NCI-H1417 (cell line): ENCODE measurements at places on chromosomes 4 and X.

GRCh38 chrX:101410461-101410860 lies 2.4 kb downstream of the HNRNPH2 start:
- DNase-seq: no peak

DNA sequence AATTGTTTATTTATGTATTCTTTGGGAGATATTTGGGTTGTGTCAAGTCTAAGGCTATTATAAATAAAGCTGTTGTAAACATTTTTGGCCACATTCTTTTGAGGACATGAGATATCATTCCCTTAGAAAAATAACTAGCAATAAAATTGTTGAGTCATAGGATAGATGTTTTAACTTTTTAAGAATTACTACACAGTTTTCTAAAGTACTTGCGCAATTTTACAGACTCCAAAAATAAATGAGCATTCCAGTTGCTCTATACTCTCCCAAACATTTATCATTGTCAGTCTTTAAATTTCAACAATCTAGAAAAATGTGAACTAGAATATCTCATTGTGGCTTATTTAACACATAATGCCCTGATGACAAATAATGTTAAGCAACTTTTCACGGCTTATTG lies 189.1 kb upstream of the ADGRL3 start:
- no peak for DNase-seq

- no peak for DNase-seq
Measured at GRCh38 chrX:143058120-143058519, 32.4 kb downstream of the SPANXN4 start.

DNA sequence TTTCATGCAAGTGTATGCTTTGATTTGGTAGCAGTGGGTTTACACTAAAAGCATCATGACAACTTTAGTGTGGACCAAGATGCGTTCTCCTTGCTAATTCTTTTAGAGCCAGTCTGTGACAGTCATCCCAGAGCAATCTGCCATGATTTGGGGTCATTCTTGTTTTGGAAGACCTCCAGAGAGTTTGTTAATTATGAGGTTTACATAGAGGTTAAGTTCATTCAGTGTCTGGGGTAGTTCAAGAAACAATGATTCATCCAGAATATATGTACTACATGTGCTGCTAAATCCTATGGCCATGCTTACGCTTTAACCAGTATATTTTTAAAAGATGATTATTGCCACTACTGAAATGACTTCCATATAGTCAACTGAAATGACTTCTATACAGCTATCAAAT lies 328.5 kb upstream of the AGA start:
- no peak for DNase-seq

DNA sequence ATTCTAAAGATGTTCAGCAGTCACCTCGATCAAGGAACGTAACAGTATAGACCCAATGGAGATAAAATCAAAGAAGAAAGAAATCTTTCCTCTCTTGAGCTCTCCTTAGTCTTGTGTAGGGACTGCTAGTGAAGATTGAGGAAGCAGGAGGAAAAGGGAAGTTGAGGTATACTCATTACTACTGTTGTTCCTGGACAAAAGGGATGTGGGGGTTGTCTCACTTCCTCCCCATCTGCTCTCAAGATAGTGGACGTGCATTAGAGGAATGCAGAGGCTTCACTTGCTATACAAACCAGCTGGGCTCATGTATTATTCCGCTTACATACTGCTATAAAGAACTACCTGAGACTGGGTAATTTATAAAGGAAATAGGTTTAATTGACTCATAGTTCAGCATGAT lies 208.9 kb upstream of the ARHGEF9 start:
- DNase-seq: no peak

GRCh38 chr4:8024073-8024786 lies 84.6 kb upstream of the AFAP1 start:
- no peak for DNase-seq

DNA sequence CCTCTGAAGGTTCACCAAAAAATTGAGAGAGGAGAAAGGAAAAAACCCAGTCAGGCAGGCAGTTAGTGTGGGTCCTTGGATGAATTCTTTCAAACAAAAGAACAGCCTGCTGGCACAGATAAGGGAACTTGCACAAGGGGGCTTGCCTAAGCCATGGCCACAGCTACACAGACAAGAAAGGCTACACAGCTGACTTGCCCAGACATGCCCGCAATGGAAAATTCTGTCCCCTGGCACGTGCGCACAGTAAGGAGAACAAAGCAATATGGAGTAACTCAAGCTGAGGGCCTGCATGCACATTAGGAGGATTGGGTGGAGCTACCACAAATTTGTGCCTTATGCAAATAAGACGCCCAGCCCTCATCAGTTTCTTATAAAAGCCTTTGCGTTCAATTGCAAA lies 512.5 kb upstream of the HTR2C start:
- no peak for DNase-seq

DNA sequence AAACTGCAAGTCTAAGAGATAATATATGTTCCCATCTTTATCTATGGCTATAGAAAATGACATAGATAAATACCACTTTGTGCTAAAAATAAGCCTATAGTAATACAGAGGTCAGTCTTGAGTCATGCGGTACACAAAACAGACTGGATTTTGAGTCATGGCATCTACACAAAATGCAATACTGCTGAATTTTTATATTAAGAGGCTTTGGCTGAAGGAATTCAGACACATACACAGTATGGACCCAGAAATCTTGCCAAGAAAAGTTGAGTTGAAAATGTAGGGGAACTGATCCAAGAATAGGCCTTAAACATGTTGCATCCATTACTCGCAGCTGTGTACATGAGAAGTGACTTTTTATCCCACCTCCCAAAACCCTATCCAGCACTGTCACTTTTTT lies 184.4 kb downstream of the TENM3 start:
- no peak for DNase-seq

DNA sequence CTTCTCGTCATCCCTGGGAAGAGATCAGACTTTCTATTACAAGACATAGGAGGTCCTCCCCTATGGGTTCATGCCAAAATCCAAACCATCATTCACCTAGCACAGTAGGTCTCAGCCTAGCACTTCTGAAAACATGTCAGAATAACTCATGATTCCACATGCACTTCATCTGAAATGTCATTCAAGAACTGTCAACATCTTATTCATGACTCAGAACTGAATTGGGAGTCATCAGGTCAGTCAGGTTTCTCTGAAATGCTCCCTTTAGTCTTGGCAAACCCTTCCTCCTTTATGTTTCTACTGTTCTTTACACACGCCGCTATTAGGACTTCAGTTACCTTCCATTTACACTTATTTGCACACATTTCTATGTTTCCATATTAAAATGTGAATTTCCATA lies 67.2 kb downstream of the ANTXR2 start:
- no peak for DNase-seq

- DNase-seq: peak; percentile 21
Measured at GRCh38 chr4:7485096-7485495, 50.4 kb upstream of the PSAPL1 start.

DNA sequence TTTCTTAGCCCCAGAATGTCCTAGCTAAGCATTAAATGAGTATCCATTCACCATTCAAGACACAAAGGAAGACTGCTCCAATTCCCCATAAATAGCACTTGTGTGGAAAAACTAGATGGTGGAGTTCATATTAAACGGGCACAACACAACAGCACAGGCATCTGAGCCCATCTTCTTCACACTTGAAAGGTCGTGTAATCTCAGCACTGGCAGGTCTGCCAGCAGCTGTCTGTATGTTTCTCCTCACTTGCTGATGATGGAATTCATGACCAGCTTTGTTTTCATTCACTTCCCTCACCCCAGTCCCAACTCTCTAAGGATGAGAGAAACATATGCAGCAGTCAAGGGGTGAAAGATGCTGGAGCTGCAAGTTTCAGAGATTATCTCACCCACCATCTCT lies 148.7 kb downstream of the AFAP1 start:
- DNase-seq: no peak

DNA sequence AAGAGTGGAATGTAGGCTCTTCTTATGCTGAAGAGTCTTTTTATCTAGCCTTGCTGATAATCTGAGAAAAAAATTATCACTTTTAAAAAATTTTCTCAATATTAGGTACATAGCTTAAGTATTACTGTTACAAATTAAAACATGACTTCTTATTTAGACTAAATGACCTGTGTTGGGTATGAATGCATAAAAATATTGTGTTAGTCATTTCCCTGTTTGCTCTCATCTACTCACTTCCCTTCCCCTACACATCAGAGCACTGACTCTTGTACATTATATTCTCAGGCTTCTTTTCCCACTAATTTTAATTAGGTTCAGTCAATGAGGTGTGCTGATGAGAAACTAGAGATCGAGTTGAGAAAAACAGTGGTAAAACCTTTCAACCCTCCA lies 881.0 kb downstream of the PCDH18 start:
- no peak for DNase-seq

DNA sequence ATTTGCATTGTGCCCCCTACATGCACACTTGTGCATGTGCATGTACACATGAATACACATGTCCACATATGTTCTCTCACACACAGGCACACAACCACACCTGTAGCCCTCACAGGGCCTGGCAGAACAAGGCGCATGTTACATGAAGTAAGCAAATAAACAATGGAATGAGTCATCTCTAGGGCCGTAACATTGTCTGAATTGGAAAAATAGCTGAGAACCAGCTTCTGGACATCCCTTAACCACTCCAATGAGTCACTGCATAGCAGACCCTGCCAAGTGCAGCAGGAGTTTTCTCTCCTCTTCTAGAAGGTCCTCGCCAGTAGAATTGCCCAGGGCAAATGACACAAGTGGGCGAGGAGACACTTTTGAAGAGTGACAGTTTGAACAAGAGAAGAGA lies 66.1 kb downstream of the MAGEA10 start:
- no peak for DNase-seq

DNA sequence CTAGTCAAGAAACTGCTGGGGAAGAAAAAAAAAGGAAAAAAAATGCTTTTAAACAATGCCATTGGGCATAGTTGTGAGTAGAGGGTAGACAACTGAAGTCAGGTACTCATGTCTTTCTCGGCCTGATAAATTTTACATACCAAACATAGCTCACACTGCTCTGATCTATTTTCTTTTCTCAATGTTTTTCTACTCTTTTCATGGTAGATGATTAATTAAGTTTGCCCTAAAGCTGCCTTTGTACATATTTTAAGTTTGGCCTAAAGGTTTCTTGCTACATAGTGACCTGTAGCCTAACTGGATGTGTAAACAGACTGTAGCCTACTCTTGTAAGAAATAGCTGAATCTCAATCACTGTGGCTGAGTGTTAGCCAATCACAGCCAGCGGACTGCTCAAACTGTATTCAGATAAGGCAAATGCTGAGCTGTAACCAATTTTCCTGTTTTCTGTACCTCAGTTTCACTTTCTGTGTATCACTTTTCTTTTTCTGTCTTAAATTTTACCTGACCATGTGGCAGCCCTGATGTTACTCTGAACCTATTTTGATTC lies 121.0 kb downstream of the PCDH10 start:
- DNase-seq: no peak

DNA sequence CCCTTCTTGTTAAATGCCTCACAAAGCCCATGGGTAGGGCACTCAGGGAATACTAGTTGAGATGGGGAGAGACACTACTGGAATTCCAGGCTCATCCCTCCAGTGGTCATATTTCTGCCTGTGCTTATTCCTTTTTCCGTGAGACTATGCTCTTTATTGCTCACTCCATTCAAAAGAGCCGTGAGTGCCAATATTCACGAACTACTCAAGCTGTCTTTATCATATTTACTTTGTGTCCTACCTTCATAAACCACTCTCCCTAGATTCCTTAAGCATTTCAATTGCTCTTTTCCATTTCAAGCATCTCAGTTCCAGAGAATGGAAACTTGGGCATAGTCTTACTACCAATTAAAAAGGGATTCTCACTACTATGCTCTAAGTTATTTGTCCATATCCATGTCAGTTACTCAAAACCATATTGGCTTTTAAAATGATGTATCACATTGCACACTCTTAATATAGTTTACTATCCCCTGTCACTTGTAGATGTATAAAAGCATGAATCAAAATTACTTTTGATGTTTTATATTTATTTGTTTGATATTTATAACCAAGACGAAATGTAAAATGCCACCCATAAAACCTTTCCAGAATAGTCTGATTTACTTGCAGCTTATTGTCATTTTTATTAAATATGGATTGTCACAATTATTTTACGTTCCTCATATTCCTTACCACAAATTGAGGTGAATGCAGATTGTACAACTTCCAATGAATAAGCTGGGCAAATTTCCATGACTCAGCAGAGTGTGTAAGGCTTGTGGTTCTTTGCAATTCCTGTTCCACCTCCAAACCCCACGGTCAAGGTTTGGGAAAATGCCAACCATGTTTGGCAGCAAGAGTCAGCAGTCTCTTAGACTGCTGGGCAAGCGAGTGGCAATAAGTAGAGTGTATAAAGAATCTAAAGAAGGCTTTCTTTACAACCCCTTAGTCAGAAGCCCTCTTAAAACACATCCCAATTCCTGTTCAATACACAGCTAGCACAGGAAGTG lies 24.4 kb downstream of the ENOX2 start:
- DNase-seq: no peak

DNA sequence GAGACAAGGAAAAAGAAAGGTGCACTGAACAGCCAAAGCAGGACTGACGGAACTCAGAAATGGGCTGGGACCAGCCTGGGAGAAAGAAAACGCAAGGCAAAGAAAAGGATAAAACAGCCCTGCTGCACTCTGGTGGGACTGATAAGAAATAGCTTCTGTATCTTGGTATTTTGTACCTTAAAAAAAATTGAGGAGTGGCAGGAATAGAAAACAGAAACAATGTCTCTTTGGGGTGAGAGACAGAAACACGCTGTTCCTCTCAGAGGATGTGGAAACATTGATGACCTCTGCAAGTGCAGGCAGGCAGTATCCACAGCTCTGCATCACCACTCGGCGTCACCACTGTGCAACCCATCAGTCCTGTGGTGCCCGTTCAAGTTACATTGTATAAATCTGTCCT lies 152.5 kb upstream of the SPRY1 start:
- DNase-seq: no peak

- DNase-seq: no peak
Measured at GRCh38 chr4:94927696-94928095, 169.9 kb downstream of the BMPR1B start.

DNA sequence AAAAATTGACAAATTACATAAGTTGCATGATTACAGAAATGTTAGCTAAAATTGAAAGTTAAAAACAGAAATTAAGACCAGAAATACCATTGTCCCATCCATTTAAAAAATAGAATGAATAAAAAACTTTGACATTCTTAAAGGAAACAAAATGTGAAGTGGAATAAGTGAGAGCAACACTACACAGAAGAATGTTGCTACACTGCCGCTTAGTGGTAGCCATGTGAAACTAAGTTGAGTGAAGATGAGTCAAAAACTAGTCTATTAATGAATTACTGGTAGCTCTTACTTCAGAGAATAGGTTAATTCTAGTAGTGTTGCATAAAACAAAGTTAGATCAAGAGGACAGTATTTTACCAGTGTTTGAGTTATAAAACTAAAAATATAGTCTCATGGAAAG lies 571.0 kb upstream of the KLHL4 start:
- no peak for DNase-seq

DNA sequence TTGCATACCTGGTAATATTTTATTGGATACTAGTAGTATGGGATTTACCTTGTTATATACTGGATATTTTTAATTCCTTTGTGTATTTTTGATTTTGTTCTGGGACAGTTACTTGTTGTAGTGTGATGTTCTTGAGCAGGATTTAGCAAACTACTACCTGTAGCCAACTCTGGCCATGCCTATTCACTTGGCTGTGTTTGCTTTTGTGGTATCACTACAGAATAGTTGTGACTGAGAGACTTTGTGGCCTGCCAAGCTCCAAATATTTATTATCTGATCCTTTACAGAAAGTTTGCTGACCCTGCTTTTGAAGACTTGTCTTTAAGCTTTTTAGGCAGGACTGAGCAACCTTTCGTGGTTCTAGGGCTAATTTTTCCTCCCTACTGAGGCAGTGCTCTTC lies 17.8 kb downstream of the ZCCHC4 start:
- DNase-seq: no peak

GRCh38 chrX:75155447-75155826 lies 646 bp downstream of the ABCB7 start:
- DNase-seq: no peak
